ENCODE measurements at places on chromosomes 2 and 18.

GRCh38 chr2:10989151-10989550 is 77.4 kb downstream of the KCNF1 start:
- no peak for DNase-seq

- DNase-seq, result no peak
Measured at GRCh38 chr2:169260846-169261642, 101.3 kb downstream of the LRP2 start.

- DNase-seq, result no peak
Measured at GRCh38 chr2:75276093-75277029, 77.0 kb upstream of the TACR1 start.

DNA sequence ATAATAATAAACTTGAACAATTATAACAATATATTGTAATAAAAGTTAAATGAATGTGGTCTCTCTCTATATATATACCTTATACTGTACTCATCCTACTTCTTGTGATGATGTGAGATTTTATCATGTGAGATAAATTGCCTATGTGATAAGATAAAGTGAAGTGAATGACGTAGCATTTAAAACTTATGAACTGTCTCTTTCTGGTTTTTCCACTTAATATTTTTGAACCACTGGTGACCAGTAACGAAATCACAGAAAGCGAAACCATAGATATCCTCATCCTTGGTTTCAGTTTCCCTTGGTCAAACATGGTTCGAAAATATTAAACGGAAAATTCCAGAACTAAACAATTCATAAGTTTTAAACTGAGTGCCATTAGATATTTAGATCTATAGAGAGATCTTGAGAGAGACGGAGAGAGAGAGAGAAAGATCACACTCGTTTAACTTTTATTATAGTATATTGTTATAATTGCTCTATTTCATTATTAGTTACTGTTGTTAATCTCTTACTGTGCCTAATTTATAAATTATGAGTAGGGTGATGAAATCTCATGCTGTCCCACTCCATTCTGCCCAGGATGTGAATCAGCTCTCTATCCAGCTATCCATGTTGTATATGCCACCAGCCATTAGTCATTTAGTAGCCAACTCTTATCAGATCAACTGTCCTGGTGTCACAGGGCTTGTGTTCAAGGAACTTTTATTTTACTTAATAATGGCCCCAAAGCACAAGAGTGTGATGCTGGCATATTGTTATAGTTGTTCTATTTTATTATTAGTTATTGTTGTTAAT is 156.8 kb downstream of the THADA start:
- DNase-seq, result no peak

DNA sequence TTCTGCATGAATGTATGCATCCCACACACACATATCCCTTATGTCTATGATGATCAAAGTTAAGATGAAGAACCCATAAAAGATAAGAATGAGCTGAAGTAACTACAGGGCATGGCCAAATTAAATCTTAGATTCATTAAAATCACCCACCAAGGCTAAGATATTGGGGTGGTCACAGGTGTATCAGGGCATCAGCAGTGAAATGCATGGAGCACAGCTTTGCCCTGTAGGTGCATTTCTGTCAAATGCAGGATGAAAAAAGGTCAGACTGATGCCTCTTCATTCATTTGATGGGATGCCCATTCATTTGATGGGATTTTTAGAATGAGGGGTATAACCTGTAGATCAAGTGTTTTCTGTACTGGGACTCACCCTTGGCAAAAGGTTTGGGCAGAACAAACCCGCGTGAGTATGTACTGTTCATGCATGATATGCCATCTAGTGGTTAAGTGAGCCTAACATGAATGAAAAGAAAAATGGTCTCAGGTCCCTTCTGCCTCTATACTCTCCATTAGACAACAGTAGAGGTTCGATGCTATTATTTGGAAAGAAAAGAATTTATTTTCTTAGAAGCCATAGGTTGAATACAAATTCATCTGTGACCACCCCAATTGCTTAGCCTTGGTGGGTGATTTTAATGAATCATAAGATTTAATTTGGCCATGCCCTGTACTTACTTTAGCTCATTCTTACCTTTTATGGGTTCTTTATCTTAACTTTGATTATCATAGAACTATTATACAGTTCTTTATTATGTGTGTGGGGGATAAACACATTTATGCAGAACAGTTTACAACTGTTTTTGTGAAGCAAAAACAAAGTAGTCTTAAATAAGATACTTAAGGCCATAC is 43.2 kb upstream of the NOSTRIN start:
- no peak for DNase-seq

GRCh38 chr18:58363767-58364540 is 264.9 kb downstream of the ALPK2 start:
- no peak for DNase-seq

DNA sequence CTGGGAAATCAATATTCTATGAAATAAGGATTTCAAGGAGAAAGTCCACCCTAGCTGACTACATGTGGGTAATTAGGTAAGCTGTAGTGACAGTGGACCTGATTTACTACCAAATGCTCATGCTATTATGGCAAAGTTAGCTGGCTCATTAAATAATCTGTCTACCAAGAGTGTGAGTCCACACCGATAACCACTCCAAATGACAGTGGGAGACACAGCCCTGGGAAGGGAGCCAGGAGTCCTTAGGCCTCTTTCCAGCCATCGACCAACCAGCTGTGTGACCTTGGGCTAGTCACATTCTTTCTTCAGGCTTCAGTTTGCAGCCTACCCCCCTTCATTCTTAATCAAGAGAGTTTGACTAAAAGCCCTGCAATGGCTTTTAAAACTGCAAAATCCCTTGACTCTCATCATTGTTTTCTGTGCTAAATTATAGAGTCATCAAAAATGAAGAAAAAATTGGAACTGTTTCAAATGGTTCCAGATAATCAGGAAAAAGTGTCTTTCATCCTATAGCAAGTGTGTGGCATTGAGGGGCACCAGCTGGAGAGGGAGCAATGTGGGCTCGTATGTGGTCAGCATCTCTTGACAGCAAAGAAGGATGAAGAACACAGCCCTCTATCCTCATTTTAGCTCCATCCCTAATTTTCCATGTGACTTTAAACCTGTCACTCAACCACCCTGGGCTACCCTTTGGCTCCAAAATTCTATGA is 45.6 kb upstream of the SLC14A2 start:
- no peak for DNase-seq

- no peak for DNase-seq
Measured at GRCh38 chr2:20211860-20212458, 13.0 kb downstream of the SDC1 start.

DNA sequence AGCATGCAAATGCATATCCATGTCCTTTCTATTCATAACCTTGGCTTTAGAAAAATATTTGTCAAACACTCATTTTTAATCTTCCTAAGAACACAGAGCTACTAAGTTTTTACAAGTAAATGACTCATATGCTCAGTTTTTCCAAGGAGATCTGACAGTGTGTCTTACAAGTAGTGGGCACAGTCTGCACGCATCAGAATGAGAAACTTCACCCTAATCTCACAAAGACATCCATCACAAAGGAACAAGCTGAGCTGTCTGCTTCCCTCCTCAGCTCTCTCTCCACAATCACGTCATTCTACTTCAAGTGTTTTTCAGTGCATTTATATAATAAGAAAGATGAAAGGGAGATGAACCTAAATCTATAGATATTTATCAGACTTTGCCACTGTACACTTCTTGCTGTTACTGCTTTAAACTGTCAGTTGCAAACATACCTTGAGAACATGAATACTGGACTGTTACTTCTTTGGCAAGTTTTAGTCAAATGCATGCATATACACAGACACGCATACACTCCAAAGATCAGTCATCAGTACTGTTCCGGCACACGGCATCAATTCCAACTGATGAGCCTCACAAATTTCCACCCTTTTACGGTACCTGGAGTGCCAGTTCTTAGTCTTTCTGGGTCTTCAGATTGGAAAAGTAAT is 75.7 kb downstream of the RBMS1 start:
- no peak for DNase-seq

DNA sequence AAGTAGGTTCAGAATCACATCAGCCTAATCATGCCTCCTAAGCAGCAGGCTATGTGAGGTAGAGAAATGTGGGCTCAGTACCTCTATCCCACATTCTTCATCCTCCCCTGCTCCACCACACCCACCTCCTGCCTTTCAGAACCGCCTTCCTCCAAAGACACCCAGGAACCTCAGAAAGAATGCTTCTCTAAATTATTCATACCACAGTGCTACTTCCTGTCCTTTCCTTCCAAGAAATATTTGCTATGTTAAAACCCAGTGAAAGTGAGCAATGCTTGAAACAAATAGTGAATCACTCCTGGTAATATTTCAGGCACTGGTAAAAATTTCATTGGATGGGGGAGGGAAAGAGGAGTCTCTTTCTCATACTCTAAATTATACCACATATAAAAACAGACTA is 24.0 kb upstream of the CREB1 start:
- DNase-seq, result no peak

DNA sequence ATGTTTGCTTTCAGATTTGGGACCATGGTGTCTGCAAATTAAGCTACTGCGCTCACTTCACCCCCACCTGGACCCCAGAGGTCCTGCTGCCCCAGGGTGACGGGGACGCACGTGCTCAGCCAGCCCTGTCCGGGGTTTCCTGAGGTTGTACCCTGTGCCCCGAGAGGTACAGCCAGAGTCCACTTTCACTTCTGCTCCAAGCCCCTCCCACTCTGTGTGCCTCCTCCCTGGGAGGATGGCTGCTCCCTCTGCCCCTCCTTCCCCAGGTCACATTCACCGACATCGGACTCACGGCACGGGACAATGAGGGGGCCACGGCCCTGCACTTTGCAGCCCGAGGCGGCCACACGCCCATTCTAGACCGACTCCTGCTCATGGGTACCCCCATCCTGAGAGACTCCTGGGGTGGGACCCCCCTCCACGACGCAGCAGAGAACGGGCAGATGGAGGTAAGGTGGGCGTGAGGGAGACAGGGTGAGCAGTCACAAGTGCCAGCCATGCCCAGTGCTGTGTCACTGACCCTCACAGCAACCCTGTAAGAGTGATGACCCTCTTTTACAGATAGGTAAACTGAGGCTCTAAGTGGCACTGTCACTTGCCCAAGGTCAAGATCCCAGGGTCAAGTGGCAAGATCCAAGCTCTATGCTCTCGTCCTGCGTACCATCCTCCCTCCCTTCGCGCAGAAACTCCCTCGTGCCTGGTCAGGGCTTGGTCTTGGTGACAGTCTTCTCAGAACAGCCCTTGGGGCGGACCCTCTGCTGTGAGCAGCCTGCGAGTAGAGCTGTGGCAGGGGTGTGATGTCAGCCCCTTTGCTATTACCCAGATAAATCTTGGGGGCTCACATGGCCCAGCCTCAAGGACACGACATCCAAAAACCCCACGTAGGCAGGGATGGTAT is 7.6 kb downstream of the ESPNL start:
- DNase-seq, result no peak
